Bone marrow (tissue), 2 donors: ENCODE measurements at places on chromosomes 12 and 14.

GRCh38 chr12:129903092-129903945 is 506 bp downstream of the TMEM132D start:
- no peak for DNase-seq

DNA sequence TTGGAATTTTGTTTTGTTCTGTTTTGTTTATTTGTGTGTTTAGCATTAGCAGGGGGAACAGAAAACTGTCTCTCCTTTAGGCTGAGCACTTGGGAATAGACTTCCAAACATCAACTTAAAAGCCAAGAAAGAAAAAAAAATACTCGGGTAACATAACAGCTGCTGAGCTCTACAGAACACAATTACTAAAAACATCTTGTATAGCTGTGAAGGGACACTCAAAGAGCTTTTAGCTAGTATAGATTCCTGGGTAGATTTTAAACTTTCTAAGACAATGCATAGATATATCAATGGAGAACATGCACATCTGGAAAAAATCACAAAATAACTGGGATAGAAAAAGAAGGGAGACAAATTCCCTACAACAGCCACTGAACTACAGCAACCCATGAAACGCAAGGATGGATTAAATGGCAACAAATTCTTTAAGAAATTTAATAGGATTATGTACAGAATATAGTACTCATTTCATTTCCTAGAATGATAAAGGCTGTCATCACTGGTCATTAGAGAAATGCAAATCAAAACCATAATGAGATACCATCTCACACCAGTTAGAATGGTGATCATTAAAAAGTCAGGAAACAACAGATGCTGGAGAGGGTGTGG is 174.3 kb upstream of the KRR1 start:
- no peak for DNase-seq

GRCh38 chr14:34081576-34082136 is 130.8 kb upstream of the EGLN3 start:
- DNase-seq, result no peak

- peak; percentile 85 for DNase-seq
These were observed 790 bp downstream of the BTG1 start for GRCh38 chr12:92144631-92145480.

DNA sequence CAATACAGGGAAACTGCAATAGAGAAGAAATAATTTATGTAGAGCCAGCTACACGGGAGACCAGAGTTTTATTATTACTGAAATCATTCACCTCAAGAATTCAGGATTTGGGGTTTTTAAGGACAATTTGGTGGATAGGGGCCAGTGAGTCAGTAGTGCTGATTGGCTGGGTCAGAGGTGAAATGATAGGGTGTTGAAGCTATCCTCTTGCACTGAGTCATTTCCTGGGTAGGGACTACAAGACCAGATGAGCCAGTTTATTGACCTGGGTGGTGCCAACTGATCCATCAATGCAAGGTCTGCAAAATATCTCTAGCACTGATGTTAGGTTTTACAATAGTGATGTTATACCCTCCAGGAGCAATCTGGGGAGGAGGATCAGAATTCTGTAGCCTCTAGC is 486.3 kb downstream of the LRIG3 start:
- DNase-seq, result no peak

DNA sequence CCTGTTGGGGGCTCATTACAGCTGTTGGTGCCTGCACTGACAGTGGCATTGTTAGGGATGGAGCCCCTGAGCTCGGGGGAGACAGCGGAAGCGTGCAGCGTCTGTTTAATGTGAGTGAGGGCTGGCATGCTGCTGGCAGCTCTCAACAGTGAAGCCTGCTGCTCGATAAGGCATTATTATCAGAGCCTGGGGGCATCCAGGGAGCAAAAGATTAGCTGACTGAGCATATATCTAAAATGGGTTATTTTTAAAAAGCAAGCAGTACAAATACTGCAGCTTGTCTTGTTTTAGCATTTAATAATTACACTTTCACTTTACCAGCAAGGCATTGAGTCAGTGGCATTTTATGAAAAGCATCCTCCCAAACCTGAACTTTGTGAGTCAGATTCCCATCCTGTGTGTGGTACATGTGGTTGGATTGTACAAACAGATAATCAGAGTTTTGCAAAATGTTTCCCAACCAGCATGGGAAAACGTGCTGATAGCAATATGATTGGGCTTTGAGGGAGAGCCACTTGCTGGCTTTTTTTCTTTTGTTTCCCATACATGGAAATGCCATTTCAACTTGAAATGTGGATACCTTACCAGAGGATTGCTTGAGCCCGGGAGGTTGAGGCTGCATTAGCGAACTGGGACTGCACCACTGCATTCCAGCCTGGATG is 150.8 kb downstream of the PRKCH start:
- no peak for DNase-seq

- peak; percentile 52 for DNase-seq
These were observed at the start of gene POU6F1 for GRCh38 chr12:51217968-51218606. Gene POU6F1, minus strand, starts transcription at chr12:51218062. Its CDS starts 11,226 bp downstream, at chr12:51206836.

GRCh38 chr12:117540011-117540410 is 178.6 kb upstream of the NOS1 start:
- no peak for DNase-seq

DNA sequence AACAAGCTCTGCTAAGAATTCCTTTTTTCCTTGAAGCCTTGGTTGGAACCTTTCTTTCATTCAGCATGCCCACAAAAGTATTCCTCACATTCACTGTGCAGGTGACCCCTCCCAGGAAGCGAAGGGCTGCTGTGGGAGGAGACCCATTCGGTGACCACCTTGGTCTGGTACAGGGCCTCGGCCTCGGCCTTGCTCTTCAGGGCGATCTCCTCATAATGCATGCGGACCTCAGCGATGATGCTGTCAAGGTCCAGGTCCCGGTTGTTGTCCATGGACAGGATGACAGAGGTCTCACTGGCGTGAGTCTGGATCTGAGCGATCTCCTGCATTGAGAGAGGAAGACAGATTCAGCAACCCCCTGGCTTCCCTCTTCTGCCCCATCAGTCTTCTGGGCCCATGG is 3.1 kb downstream of the KRT74 start:
- DNase-seq, result no peak

DNA sequence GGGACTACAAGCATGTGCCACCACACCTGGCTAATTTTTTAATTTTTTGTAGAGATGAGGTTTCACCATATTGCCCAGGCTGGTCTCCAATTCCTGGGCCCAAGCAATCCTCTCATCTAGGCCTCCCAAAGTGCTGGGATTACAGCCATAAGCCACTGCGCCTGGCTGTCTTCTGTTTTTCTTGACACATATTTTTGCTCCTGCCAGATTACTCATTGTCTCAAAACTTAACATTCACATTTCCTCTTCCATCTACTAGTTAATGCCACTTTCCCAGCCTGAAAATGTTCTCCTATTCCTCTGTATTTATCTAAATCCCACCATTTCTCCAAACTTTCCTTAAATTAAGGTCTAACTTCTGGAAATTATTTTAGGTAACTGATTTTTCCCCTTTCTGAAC is 36.2 kb upstream of the KCNH3 start:
- DNase-seq, result no peak

DNA sequence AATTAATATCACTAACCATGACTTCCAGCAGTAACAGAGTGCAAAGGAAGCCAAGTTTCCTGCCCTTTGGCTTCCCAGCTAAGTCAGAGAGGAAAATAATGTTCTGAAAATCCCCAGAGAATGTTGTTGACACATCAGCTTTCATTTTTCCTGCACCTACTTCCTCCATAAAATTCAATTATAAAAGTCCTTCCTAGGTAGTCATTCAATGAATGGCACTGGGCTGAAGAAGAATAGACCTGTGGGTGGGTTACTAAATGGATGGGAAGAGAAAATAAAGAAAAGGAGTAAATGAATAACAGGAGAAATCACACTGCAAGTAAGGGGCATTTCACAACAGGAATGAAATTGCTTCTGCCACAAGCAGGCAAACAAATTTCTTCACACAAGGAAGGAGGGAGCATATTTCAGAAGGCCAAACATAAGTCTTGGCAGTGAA is 73.2 kb upstream of the MDM1 start:
- DNase-seq, result no peak

- no peak for DNase-seq
These were observed 16.1 kb downstream of the FSCB start for GRCh38 chr14:44490966-44491365.

DNA sequence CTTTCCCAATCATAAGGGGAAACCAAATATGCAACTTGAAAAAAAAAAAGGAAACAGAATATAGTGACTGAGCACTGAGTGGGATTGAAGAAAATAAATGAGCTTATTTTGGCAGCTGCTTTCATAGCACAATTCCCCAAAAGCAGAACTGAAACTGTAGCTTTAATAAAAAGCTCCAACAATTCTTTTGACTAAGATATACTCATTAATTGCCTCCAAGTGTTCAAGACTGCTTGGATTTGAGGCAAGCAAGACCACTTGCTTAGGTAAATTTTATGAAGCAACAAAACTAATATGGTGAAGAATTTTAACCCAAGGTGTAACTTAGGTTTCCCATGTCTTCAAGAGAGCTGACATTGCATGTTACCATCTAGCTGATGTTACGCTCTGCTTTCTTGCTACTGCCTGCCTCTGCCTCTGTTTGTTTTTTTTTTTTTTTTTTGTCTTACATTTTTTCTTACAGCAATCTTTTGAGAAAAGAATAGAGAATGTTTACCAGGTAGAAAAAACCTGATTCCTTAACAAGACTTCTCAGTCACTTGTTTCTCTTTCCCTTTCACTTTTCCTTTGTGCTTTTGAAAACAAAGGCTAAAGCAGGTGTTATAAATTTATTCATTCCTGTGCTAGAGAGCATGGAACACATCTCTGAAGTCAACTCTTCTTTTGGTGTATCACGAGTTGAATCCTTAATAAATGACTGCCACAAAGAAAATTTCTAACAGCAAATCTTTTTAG is 134.4 kb downstream of the BCAT1 start:
- no peak for DNase-seq

DNA sequence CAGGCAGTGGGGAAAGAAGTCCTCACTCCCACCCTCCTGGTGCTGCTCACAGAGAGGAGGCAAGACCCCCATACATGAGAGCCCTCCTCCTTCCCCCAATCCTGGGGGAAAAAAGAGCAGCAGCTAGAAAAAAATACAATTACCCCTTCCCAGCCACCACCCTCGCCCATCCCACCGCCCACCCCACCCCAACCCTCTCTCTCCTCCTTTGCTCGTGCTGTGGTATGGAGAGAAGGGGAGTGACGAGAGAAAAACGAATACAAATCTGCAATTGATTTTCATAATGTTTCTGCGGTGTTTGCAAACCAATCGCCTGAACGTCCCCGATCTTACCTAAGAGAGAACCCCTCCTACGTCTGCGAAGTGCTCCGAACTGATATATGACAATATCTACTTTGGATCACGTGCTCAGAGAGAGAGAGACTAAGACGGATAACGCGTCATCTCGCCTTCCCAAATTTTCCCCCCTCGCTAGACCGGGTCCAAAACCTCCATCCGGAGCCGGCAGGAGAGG is at the start of gene HOXC11:
HOXC11 (plus strand) TSS at position 405 of the 514 bp plus-strand sequence. CDS start 116 bp downstream, outside the sequence.
- DNase-seq, result no peak

- DNase-seq, result no peak
These were observed 136.5 kb upstream of the SFSWAP start for GRCh38 chr12:131574395-131574771.

DNA sequence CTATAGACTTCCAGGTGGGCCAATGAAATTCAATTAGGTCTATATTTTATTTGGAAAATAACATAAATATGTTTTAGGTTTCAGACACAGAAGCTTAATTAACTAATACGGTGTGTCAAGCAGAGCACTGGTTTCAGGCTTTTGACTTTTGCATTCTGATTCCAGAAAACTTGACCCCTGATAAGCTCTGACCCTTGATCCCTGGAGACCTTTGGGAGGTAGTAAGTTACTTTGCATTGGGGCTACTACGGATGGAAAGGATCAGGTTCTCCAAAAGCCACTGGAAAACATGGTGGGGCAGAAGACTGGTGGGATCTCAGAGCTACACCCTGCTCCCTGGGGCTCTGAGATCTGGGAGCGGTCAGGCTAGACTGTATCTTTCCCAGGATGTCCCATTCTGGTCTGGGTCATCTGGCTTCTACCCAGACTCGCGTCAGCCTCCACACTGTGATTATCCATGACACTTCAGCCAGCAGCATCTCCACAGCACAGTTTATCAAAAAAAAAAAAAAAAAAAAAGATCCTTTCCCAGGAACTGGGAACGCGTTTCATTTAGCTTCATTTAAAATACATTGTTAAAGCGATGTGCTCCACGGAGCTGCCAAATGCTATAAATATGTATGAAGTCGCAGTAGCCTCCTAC is 17.8 kb upstream of the EMP1 start:
- DNase-seq, result no peak

DNA sequence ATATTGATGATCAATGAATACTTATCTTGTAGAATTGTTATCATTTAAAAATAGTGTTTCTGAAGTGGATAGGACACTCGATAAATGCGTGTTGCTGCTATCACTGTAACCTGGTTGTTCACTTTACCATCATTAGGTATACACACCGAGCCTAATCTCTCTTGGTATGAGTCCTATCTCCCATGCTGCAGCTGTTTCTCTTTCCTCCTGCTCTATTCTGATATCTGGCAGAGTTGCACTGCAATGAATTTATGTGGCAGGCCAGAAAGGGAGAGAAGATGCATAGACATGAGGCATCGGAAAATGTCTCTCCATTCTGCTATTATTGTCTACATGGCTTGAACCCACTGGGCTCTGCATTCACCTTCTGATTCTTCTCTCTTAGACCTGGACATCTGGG is 26.7 kb downstream of the KCNK10 start:
- DNase-seq, result no peak

DNA sequence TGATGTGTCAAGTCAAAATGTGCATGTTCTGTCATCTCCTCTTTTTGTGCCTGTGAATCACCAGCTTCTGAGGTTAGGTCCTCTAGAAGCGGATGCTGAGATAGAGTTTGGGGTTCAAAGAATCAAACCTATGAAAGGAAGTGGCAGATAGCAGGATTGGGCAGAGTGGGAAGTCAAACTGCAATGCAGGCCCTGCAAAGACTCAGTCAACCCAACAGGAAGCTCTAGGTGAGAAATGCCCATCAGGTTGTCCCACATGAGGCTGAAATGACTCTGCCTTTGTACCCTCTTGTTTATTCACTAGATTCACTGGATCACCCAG is 4.5 kb upstream of the MIA2 start:
- DNase-seq, result no peak

DNA sequence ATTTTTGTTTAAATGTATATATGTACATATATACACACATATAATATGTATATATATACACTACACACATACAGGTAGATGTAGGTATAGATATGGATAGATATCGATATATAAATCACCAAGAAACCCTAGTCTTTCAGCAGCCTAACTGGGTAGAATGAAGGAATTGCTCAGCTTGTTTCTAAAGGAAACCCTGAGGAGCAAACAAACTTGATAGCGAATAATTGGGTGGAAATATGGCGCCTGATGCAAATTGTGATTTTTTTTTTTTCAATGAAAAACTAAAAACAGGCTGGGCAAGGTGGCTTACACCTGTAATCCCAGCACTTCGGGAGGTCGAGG is 254 bp upstream of the CCDC177 start:
- DNase-seq, result no peak
